ENCODE measurements at places on chromosomes 13 and 19. TPM values are rescaled to one million over a fixed set of nuclear protein-coding genes. Genes with fewer than 3 reads are reported as not detected.

DNA sequence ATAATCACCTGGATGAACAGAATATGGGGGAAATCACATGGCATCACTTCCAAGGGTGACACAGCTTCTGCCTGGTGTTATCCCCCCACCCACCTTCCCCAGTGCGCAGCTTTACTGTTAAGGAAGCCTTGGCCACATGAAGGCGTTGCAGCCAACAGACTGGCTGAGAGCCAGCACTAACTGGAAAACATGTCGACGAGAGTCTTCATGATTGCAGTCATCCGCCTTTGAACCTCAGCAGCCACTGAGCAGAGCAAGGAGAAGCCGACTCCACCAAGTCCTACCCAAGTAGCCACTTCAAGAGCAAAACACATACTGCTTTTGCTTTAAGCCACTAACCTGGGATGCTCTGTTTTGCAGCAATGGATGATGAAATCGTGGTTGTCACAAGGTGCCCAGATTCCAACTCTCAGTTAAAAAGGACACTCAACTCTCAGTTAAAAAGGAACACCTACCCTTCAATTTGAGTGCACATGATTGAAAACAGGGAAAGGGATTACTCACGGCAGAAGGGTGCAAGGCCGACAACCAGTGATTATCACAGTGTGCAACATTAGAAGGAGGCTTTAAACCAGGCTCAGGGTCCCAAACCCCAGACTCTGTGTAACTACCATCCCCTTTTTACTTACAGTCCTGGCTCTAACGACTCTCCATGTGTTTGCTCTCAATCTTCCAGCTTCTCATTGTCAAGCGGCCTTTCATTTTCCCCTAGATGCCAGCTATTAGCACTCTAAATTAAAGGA, 149.1 kb downstream of the KLF12 start:
- H3K36me3 ChIP-seq, result no peaks in the 10 kb centered on the region
- H3K27me3 ChIP-seq, result no peaks in the 10 kb centered on the region
- no peak overlapping the region for H3K4me3 ChIP-seq
- no peaks in the 10 kb centered on the region for H3K4me1 ChIP-seq

DNA sequence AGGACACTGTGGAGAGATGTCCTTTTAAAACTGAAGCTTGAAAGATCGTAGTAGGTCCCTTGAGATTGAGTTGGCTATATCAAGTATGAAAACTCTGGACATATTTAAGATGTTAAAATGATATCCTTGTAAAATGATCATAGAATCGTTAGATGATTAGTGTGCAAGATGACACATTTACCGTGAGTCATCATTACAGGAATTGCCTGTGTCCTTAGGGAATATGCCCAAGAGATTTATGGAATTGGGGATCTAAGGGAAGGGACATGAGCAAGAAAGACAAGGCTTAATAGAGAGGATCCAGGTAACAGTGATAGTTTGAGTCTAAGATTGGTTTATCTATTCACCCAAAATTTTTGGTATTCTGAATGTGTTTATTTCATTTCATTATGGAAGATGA, 233.7 kb downstream of the GPC5 start:
- H3K27ac ChIP-seq, result no peak overlapping the region
- no peaks in the 10 kb centered on the region for H3K4me1 ChIP-seq
- no peak overlapping the region for H3K4me3 ChIP-seq
- no peaks in the 10 kb centered on the region for H3K27me3 ChIP-seq
- no peaks in the 10 kb centered on the region for H3K36me3 ChIP-seq

GRCh38 chr19:3852614-3853254, 16.1 kb downstream of the ZFR2 start:
- no peaks in the 10 kb centered on the region for H3K4me1 ChIP-seq
- H3K36me3 ChIP-seq, result no peaks in the 10 kb centered on the region
- H3K27me3 ChIP-seq, result no peaks in the 10 kb centered on the region
- no peak overlapping the region for H3K4me3 ChIP-seq

- DNase-seq, result no peak
- H3K36me3 ChIP-seq, result no peaks in the 10 kb centered on the region
- no peaks in the 10 kb centered on the region for H3K27me3 ChIP-seq
Measured at GRCh38 chr19:13906521-13906904, 512 bp downstream of the CC2D1A start.

DNA sequence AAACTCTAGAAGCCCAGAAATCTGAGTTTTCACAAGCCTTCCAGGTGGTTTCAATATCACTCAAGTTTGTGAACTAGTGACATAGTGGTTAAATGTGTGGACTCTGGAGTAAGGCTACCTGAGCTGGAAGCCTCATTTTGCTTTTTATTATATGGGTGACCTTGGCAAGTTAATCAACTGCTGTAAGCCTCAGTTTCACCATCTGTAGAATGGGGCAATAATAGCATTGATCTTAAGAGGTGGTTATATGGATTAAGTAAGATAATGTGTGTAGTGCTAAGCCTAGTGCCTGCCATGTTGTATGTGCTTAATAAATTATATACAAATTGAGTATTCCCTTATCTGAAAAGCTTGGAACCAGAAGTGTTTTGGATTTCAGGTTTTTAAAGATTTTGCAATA, 65.5 kb upstream of the SIAH3 start:
- no peak overlapping the region for H3K4me3 ChIP-seq
- no peak for DNase-seq
- H3K27ac ChIP-seq, result no peak overlapping the region
- H3K36me3 ChIP-seq, result no peaks in the 10 kb centered on the region

MCEMP1 gene
- total RNA-seq, result not detected

CEACAM20 gene
- not detected for total RNA-seq

GRCh38 chr13:74466020-74466419, 331.8 kb upstream of the KLF12 start:
- no peak overlapping the region for H3K27ac ChIP-seq
- no peak for DNase-seq
- no peaks in the 10 kb centered on the region for H3K27me3 ChIP-seq
- no peaks in the 10 kb centered on the region for H3K4me1 ChIP-seq
- H3K4me3 ChIP-seq, result no peak overlapping the region

GRCh38 chr19:35716801-35717664, 770 bp upstream of the KMT2B start:
- H3K27me3 ChIP-seq, result no peaks in the 10 kb centered on the region
- DNase-seq, result peak; percentile 77
- peaks cover 4% of the 10 kb centered on the region for H3K36me3 ChIP-seq
- H3K4me1 ChIP-seq, result peaks cover 16% of the 10 kb centered on the region
- H3K4me3 ChIP-seq, result peak overlapping the region; percentile 73

GRCh38 chr13:110652231-110652730, 36.9 kb downstream of the NAXD start:
- H3K4me3 ChIP-seq, result no peak overlapping the region
- no peaks in the 10 kb centered on the region for H3K36me3 ChIP-seq
- DNase-seq, result no peak
- no peak overlapping the region for H3K27ac ChIP-seq

- H3K36me3 ChIP-seq, result no peaks in the 10 kb centered on the region
- no peaks in the 10 kb centered on the region for H3K4me1 ChIP-seq
- H3K4me3 ChIP-seq, result no peak overlapping the region
- H3K27me3 ChIP-seq, result no peaks in the 10 kb centered on the region
Measured at GRCh38 chr19:6694147-6694815, 24.3 kb upstream of the TNFSF14 start.

KLK15 gene
- total RNA-seq, result not detected

CEACAM8 gene
- not detected for total RNA-seq

CPAMD8 gene
- 2.0 TPM for total RNA-seq

KLK2 gene
- total RNA-seq, result not detected

DNA sequence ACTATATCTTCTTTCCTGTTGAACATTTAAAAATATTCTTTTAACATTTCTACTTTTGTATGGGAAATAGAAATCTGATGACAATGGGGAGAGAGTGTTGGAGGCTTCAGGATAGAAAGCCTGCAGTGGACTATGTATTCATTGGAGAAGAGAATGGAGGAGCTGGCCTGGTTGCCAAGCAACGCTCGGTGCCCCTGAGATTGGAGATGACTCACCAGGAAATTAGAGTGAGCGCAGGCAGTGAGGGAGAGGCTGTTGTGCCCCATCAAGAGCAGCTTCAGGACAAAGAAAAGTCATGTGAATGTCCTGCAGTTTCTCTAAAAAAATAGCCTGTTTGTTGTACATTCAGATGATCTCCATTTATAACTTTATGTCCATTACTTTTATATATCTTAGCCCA, 48.7 kb upstream of the ZNF835 start:
- no peak overlapping the region for H3K27ac ChIP-seq
- H3K27me3 ChIP-seq, result no peaks in the 10 kb centered on the region
- H3K4me1 ChIP-seq, result no peaks in the 10 kb centered on the region
- DNase-seq, result no peak
- H3K36me3 ChIP-seq, result no peaks in the 10 kb centered on the region
- no peak overlapping the region for H3K4me3 ChIP-seq

CD209 gene
- total RNA-seq, result not detected

DNA sequence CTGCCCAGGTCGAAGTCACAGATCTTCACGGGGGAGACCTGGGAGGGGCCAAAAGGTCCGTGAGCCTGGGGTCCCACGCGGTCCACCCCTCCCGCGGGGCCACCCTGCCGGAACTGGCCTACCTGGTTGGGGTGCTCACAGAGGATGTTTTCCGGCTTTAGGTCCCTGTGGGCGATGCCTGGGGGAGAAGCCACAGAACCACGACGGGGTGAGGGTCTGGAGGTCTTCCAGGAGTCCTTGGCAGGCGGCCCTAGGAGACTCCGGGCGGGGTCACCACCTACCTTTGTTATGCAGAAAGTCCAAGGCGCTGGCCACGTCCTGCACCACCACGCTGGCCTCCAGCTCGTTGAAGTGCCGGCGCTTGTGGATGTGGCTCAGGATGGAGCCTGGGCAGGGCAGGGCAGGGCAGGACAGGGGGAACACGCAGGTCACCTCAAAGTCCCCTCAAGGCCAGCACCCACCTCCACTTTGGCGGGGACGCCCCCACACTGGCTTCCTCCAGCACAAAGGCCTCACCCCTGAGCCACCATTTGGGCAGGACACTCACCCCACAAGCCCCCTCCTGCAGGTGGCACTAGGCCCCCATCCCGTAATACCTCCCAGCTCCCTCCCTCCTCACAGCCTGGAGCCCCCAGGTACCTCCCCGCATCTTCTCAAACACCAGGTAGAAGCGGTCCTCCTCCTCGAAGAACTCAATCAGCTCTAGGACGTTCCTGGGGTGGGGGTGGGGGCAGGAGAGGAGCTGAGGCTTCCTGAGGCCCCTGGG, 8.4 kb downstream of the MKNK2 start:
- no peaks in the 10 kb centered on the region for H3K36me3 ChIP-seq
- no peak overlapping the region for H3K4me3 ChIP-seq
- peaks cover 47% of the 10 kb centered on the region for H3K4me1 ChIP-seq
- DNase-seq, result no peak
- H3K27me3 ChIP-seq, result no peaks in the 10 kb centered on the region

GRCh38 chr19:41023193-41023592, 32.1 kb downstream of the CYP2B6 start:
- H3K4me3 ChIP-seq, result no peak overlapping the region
- H3K27me3 ChIP-seq, result no peaks in the 10 kb centered on the region
- H3K36me3 ChIP-seq, result no peaks in the 10 kb centered on the region
- DNase-seq, result no peak

GRCh38 chr19:40741527-40742390, 8.5 kb downstream of the ACTMAP start:
- no peaks in the 10 kb centered on the region for H3K4me1 ChIP-seq
- no peak overlapping the region for H3K27ac ChIP-seq
- no peak for DNase-seq
- no peaks in the 10 kb centered on the region for H3K36me3 ChIP-seq
- H3K4me3 ChIP-seq, result no peak overlapping the region

DNA sequence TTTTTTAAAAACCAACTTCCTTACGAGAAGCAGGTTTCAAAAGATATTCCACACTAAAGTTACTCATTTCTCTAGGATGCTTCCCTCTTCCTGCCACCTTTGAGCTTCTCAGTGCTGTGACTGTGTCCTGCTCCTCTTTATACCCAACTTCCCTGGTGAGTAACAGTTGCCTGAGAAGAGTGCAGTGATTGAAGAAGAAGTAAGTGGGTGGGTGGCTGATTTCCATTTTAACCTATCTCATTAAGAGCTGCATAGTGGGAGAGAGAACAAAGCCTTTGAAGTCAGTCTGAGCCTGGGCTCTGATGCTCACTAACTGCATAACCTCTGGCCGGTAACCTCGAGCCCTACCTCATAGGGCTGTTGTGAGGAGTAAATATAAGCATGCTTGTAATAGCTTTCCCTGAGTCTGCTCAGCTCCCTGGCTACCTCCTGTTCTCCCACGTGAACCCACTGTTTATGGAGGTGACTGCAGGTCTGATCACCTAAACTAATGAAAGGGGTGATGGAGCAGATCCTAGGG, 977.3 kb downstream of the UQCRFS1 start:
- no peaks in the 10 kb centered on the region for H3K36me3 ChIP-seq
- no peak overlapping the region for H3K4me3 ChIP-seq
- H3K27ac ChIP-seq, result no peak overlapping the region
- H3K27me3 ChIP-seq, result 0 out of 2 replicates have a peak, but pooled peaks cover 2% of the 10 kb centered on the region
- DNase-seq, result no peak

- DNase-seq, result no peak
- no peak overlapping the region for H3K27ac ChIP-seq
- H3K4me3 ChIP-seq, result no peak overlapping the region
- peaks cover 20% of the 10 kb centered on the region for H3K4me1 ChIP-seq
- no peaks in the 10 kb centered on the region for H3K27me3 ChIP-seq
Measured at GRCh38 chr13:29589967-29590366, 5.5 kb downstream of the SLC7A1 start.

DNA sequence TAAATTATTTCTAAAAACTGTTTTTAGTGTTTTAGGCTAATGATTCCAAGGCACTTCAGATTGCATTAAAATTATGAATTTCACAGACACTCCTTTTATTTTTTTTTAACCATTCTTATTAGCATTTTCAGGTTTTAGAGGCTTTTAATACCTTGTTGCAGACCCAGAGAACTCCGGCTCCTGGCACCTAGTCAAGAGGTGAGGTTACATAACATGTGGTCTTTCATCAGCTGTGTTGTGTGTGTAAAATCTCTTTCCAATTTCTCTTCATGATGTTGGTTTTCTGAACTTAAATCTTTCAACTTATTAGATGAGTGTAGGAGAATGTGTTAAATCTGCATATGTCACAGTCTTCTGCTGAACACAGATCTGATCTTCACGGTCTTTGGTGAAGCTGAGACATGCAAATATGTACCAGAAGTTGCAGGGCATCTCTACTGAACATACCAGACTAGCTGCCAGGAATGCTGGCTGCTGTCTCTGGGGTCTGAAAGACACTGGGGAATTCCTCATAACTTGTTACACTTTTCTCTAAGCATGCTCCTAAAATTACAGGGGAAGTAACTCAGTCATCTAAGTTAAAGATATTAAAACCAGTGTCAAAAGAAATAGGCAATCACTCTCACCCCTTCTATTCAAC, 1165.3 kb downstream of the EFNB2 start:
- no peaks in the 10 kb centered on the region for H3K27me3 ChIP-seq
- no peak overlapping the region for H3K27ac ChIP-seq
- no peak overlapping the region for H3K4me3 ChIP-seq
- DNase-seq, result no peak
- H3K36me3 ChIP-seq, result no peaks in the 10 kb centered on the region

- no peaks in the 10 kb centered on the region for H3K4me1 ChIP-seq
- no peak for DNase-seq
- no peaks in the 10 kb centered on the region for H3K27me3 ChIP-seq
- peak overlapping the region; percentile 86 for H3K27ac ChIP-seq
Measured at GRCh38 chr19:16184665-16185122, 516 bp upstream of the FAM32A start.

PROZ gene
- not detected for total RNA-seq

CGB1 gene
- total RNA-seq, result not detected

ZMYM2 gene
- 64.3 TPM for total RNA-seq

FCAR gene
- not detected for total RNA-seq

All from Panc1 (cell line).